ENCODE measurements at places on chromosomes 16 and 17.

DNA sequence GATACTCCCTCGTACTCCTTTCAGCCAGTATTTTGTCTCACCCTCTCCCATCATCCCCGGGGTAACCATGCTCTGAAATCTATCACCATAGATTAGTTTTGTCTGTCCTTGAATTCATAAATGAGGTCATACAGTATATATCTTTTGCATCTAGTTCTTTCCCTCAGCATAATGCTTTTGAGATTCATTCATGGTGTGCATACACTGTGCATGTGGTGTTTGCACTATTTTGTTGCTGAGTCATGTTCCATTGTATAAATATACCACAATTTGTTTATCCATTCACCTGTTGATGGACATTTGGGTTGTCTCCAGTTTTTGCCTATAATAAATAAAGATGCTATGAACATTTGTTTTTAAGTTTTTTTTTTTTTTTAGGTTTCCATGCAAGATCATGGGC, 34.2 kb upstream of the NLRP1 start:
- no peak for DNase-seq

DNA sequence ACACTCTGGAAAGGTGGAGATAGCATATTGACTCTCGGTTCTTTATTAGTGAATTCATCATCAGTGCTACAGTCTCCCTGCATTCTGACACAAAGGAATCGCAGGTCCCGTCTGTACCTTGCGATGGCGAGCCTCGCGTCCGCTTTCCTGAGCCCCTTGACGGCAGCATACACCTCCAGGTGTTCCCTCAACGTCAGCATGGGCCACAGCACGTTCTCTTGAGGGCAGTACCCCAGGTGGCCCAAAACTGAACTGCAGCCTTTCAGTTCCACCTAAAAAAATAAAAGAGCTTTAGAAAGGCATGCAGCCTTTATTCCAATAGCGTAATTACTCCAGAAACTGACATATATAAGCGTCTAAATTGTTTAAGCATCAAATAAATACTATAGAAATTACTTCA, 24.2 kb upstream of the ABCA9 start:
- no peak for DNase-seq

DNA sequence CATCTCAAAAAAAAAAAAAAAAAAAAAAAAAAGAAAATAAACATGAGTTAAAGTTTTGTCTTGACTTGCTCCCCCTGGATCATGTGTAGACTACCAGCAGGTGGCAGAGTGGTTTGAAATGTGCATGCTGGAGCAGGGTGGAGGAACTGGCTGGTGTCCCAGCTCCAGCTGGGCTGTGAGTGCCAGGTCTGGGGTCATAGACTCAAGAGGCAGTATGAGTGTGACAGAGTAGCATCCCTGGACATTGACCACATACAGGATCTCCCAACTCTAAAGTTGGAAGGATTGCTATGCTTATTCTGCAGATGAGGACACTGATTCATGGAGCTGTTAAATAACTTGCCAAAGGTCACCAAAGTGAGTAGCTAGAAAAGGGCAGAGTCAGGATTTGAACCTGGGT, 198.0 kb upstream of the MPHOSPH6 start:
- DNase-seq, result no peak

GRCh38 chr17:58822148-58823050, 66.7 kb downstream of the PPM1E start:
- DNase-seq, result no peak

GRCh38 chr16:22191532-22192260, 14.4 kb upstream of the EEF2K start:
- DNase-seq, result no peak

DNA sequence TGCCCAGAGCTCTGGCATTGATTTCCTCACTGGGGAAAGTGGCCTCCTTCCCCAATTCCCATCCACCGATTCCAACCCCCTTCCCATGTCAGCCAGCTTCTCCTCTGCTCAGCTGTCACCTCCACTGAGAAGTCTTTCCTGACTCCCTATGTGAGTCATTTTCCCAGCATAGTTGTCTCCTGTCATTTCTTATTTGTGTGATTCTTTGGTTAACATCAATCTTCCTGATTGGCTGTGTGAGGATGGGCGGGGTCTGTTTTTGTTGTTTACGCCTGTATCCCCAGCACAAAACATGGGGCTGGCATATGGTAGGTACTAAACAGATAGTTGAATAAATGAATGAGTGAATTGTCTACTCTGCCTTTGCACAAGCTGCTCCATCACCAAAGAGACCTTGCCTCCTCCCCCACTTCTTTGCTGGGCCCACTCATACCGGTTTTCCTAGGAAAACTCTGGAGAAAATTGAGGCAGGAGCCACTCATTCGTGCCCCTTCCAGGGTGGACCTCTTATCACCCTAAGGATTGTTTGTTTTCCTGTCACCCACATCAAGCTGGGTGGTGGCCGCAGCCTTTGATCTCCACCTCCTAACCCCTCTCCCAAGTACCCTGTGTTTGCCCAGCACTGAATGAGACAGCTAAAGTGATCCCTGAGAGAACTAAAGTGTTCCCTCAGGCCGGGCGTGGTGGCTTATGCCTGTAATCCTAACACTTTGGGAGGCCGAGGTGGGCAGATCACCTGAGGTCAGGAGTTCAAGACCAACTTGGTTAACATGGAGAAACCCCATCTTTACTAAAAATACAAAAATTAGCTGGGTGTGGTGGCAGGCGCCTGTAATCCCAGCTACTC, 1.2 kb upstream of the GRB7 start:
- DNase-seq, result no peak

DNA sequence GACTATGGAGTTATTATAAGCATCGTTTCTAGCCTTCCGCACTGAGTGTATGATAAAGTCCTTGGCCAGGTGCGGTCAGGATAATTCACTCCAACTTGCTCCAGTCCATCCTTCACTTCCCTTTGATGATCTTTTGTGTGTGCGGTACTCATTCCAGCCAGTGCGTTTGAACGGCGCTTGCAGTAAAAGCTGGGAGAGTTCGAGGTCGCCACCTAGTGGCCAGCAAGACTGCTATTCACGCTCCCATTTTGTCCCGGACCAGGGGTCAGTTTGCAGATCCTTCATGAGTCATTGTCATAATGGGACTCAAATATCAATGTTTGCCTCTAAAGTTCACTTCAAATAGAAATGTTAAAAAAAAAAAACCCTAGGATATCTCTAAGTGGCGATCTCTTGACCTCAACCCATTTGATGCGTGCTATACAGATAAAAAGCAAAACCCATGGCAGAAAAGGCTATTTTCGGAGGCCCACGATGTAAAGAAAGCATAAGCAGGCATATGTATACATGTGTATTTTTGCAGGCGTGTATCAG, 417.1 kb downstream of the TMEM114 start:
- no peak for DNase-seq

GRCh38 chr17:78826421-78826820, 14.2 kb downstream of the USP36 start:
- DNase-seq, result no peak

DNA sequence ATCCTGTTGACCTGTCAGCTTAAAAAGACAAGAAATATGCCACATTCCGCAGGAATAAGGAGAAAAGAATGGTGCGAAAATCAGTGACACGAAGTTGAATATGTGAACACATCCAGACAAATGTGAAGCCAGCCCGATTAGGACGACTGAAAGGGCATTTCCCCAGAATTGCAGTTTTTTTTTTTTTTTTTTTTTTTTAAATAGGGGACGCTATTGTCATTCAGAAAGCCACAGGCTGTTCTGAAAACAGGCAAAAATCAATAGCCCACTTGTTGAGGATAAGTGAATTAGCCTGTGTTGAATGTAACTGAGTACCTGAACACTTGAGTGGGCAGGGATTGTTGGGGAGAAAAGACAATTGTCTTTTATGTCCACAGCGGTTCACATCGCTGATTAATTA, 507.1 kb downstream of the WWOX start:
- no peak for DNase-seq

GRCh38 chr17:35175638-35176415, 18.4 kb downstream of the SLC35G3 start:
- DNase-seq, result no peak

GRCh38 chr17:62179525-62180161, 114.6 kb upstream of the MED13 start:
- no peak for DNase-seq

- no peak for DNase-seq
These were observed 9.5 kb upstream of the ARL4D start for GRCh38 chr17:43389046-43389947.

DNA sequence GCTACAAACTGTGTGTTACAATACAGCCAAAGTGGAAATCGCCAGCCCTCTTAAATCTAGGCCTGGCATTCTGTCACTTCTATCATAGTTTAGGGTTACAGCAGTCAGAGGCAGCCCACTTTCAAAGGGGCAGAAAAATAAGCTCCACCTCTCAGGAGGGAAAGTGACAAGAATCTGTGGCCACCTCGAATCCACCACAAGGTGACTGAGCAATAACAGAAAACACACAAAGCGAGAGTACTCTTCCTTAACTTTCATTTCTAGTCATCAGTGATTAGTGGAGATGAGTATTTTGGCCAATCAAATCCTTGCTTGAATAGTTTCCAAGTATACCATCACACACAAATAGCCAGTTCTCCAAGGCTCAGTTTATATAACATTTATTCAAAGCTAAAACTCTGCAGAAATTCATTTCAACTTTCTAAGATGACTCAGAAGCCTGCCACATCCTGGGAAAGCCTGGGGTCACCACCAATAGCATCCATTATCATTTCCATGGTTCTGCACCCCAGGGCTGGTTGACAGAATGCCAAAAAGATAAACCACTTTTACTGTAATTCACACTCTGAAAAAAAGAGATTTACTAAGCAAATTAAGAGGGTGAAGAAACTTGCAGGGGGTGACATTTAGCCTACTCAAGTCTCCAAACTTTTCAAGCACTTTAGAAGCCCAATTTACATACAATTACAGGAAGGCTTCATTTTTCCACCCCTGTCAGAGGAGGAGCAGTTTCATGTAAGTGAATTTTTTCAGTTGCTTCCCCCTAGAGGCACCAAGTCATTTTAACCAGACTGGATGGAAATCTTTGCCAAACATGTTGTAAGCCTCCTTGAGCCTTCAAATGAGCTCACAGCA, 66.8 kb downstream of the SALL1 start:
- DNase-seq, result no peak

DNA sequence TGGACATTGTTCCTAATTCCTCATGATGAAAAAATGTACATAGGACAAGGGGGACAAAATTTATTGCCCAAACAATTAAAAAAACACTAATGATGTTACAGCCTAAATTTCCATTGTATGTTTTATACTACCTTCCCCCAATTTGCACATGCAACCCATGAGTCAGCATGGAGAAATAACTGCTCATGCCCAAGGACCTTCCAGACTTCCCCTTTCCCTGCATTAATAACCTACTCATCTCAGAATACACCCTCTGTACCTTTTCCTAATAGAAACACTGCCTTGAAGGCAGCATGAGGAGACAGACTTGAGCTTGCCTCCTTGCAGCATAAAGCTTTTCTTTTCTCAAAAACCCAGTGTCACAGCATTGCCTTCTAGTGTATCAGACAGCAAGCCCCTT, 2402.8 kb downstream of the TP53TG3F start:
- no peak for DNase-seq

DNA sequence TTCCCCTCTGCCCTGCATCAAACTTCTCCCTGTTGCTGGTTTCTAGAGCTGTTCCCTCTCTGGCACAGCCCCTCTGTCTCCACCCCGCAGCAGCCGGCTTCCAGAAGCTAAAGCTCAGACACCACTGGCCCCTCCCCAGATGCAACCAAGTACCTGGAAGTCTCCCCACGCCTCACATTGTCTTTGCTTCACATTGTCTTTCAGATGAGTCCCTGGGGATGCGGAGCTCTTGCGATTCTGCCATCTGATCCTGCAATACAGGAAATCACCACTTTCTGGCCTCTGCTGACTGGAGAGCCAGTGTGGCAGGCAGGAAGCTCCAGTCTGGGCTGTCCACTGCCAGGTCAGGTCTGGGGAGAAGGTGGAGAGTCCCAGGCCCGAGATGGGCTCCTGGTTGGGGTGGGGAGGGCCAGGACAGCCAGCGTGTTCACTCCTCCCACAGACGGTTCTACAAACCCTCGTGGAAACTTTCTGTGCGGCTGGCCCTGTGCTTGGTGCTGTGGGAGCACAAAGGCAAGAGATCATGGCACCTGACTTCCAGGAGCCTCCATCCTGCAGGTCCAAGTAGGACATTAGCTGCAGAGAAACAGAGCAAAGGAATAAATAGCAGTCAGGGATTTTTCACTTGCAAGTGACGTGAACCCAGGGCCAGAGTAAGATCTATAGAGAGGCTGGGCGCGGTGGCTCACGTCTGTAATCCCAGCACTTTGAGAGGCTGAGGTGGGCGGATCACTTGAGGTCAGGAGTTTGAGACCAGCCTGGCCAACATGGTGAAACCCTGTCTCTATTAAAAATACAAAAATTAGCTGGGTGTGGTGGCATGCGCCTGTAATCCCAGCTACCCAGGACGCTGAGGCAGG, 47.9 kb upstream of the MAP3K14 start:
- no peak for DNase-seq

- no peak for DNase-seq
These were observed 14.4 kb upstream of the CBX8 start for GRCh38 chr17:79811011-79811867.

- DNase-seq, result no peak
These were observed 3.6 kb downstream of the SDK2 start for GRCh38 chr17:73640691-73641090.

DNA sequence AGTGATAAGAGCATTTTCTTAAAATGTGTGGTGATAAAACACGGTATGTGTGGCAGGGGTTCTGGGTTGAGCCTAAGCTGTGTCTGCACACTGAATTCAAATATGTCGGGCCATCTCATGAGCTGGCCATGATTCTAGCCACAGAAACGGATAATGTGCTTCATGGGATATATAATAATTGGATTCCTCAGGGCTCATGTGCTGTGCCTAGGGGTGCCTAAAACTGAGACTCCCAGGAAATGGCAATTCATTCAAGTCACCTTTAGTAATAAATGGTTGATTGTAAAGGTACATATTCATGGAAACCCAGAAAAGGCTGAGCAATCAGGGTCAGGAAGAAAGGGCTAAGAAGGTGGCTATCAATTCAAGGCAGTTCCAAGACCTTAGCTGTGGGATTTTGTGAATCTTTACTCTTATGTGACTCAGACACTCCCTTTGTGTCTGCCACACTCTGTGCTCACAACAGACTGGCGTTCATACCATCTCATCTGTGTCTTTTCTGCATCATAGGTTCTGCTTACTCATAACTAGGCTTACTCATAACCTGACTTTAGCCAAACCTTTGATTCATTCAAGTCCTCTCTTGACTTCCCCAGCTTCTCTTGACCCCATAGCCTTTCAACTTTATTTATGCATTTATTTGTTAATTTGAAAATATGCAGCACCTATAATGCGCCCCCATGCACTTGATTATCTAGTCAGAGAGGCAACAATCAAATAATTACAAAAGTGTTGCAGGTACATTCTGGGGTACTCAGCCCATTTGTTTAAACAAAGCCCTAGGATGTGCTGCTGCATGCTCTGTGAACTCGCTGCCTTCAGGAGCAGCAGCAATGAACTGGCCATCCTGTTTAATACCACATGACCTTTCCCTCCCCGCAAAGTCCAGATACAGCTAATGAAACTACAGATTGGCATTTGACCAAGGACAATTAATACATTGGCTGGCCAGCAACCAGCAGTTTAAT, 28.4 kb upstream of the MED13 start:
- DNase-seq, result peak; percentile 47

GRCh38 chr17:50883850-50884438, 17.8 kb upstream of the TOB1 start:
- no peak for DNase-seq

GRCh38 chr17:78022425-78022824, 63.9 kb downstream of the TNRC6C start:
- no peak for DNase-seq

GRCh38 chr17:72661116-72661944, 431.2 kb downstream of the SLC39A11 start:
- DNase-seq, result no peak

- DNase-seq, result no peak
These were observed 5.7 kb upstream of the FTSJ3 start for GRCh38 chr17:63833026-63833740.

Measured in AG04450 (cell line).